ENCODE measurements at places on chromosomes 1 and 21.

GRCh38 chr1:53550201-53550741, 91.1 kb downstream of the DMRTB1 start:
- DNase-seq: no peak

GRCh38 chr1:11646317-11646716, 7.9 kb downstream of the FBXO2 start:
- no peak for DNase-seq

DNA sequence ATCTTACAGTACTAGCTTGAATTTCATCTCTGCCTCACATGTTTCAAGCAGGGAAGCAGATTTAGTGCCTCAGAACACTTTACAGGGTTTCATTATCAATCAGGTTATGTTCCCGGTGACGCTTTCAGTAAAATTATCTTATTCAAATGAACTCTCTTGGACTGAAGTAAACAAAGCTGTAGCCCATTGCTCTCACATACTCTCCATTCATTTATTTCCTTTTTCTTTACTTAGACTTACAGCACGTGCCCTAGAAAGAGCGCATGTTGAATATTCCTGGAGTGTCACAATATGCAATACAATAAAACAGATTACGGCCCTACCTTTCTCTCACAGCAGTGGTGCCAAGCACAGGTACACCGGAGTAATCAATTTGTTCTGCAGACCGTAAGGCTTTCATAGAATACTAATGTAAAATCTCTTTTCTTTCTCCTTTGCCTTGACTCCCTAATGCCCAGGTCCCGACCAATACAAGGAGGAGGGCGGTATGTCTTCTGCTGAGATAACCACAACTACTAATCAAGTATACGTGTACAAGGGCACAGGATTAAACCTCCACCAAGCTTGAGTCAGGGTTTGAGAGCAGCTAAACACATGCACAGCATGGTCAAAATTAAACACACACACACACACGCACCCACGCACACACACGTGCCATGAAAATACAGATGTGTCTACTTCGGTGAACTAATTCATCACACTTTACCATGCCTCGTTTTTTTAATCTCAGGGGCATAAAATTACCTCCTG, 62.8 kb downstream of the NRIP1 start:
- no peak for DNase-seq

DNA sequence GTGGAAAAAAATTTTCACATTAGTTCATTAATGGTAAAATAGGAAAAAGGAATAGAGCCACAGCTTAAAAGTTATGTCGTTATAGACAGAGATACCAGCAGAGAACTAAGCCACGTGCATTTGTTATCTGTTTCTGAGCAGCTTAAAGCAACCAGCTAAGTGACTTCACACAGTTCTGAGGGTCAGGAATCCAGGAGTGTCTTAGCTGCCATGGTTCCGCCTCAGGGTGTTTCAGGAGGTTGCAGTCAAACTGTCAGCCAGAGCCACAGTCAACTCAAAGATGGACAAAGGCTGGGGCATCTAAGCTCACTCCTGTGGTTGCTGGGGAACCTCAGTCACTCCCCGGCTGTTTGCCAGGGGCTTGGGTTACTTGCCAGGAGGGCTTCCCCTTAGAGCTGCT, 515.8 kb downstream of the SMYD3 start:
- no peak for DNase-seq

GRCh38 chr1:17212487-17213121, 7.7 kb downstream of the PADI1 start:
- DNase-seq: peak; percentile 37

Measured in effector memory CD8-positive, alpha-beta T cell (primary cell).